ENCODE measurements at places on chromosomes 1 and 21. TPM values are rescaled to one million over a fixed set of nuclear protein-coding genes. Genes with fewer than 3 reads are reported as not detected.

THEM5 gene
- total RNA-seq, result not detected

KCNE2 gene
- 0.99 TPM for total RNA-seq

SASS6 gene
- 2.7 TPM for total RNA-seq

CELA2B gene
- total RNA-seq, result not detected

VASH2 gene
- total RNA-seq, result 0.27 TPM

Data from sigmoid colon (tissue), 7 donors.